Foreskin keratinocyte (primary cell): ENCODE measurements at places on chromosomes 11 and 22. TPM values are rescaled to one million over a fixed set of nuclear protein-coding genes. Genes with fewer than 3 reads are reported as not detected.

The RTN4RL2 gene
- 0.10 and 0.11 TPM in 2 replicates for total RNA-seq

The ZP1 gene
- total RNA-seq: not detected in 2 replicates

The GPHA2 gene
- total RNA-seq: not detected in 2 replicates

The OR52E8 gene
- total RNA-seq: not detected in 2 replicates

The HSPB2 gene
- not detected in 2 replicates for total RNA-seq

The PHF21A gene
- 11.1 and 13.3 TPM in 2 replicates for total RNA-seq
